ENCODE measurements at places on chromosomes 4 and X.

GRCh38 chrX:13397878-13398818, 78.3 kb upstream of the ATXN3L start:
- no peak for DNase-seq

GRCh38 chrX:112889400-112889799, 48.8 kb upstream of the AMOT start:
- no peak for DNase-seq

DNA sequence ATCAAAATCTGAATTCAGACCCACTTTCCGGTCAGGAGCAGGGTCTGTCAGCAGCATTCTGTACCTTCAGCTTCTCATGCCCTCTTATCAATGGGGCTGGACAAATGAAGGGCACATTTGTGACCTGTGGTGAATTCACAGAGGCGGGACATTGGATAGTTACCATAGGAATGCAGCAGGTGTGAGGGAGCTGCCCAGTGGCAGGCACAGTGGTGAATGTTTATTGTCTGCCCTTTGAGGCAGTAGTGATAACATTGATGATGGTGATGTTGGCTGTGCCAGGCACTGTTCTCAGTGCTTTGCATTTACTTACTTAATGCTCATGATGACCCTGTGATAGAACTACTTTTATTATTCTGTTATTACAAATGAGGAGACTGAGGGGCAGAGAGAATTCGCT, 101.2 kb upstream of the KIT start:
- no peak for DNase-seq

- no peak for DNase-seq
Observed at GRCh38 chr4:153083447-153083947, 120.7 kb upstream of the TRIM2 start.

DNA sequence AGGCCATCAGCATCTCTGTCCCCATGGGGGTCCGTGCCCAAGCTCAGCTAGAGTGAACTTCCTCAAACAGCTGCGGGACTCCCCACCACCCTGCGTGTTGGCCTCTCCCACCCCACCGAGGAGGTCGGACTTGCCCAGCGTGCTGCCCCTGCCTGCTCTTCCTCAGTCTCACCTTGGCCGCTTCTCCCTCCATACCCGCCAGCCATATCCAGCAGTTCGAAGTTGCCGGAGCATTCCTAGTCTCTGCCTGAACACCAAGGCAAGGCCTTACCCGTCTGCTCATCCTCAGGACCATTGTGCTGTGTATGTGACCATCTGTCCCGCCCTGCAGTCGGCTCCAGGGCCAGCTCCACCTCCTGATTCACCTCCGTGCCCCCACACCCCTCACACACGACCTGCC, 84.5 kb downstream of the WFS1 start:
- no peak for DNase-seq

DNA sequence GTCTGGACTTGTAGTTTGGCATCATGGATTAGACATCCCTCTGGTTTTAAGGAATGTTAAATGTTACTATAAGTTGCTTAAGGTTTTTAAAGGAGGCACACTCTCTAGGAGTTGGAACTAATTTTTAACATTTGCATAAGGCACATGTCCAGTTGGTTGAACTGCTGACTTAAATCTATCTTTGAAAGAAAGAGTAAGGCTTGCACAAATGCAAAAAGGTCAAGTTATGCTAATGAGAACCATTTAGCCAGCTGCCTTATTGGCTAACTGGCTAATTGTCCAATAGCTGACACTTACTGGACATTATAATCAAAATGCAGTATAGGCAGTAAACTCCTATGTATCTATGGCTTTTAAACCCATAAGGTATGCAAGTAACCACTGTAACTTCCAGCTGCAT, 206.1 kb upstream of the TTC29 start:
- no peak for DNase-seq

- no peak for DNase-seq
Observed at GRCh38 chr4:152937336-152938236, 1.5 kb downstream of the FHDC1 start.

DNA sequence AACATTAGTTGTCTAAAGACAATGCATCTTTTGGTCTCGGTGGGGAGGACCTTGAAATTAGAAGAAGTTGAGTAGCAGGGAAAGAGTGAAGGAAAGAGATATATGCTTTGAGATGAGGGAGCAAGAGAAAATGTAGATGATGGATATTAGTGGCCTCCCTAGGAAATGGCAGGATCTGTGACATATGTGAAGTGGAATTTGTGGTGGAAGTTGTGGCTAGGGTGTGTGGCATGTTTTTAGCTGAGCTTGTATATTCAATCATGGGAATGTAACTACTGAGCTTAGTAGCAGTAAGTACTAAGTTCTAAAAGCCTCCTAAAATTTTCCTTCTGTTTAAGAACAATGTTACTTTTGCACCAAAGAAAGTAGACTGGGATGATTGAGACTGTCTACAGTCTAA, 382.8 kb upstream of the CTSO start:
- DNase-seq: no peak

- no peak for DNase-seq
Observed at GRCh38 chr4:102585329-102585728, 84.2 kb downstream of the NFKB1 start.

DNA sequence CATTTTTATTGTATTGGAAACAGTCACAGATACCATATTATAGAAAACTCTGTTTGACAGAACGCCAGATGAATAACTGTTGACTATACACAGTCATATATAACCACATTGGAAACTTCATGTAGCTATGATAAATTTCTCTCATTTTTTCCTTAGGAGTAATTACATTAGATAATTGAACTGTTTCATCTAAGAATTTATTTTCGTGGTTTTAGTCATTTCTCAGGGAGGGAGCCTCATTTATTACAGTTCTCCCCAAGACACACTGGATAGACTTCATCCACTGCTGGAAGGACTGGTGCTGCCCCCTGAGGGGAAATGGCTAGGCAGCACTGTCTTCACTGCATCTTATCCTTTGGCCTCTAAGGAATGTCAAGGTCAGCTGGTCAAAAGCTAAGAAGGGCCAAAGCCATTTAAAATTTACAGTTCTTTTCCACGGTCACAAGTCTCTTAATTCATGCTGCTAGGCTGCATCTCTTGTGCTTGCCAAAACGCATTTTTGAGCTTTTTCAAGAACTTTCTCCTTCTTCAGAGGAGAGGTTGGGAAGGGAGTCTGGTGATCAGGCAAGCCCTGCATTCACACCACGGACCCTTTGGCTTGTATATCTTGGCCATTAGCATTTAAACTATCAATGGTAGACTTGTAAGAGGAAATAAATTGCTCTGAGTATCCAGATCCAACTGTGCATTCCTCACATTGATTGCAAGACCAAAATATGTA, 145.1 kb downstream of the CBR4 start:
- DNase-seq: no peak

DNA sequence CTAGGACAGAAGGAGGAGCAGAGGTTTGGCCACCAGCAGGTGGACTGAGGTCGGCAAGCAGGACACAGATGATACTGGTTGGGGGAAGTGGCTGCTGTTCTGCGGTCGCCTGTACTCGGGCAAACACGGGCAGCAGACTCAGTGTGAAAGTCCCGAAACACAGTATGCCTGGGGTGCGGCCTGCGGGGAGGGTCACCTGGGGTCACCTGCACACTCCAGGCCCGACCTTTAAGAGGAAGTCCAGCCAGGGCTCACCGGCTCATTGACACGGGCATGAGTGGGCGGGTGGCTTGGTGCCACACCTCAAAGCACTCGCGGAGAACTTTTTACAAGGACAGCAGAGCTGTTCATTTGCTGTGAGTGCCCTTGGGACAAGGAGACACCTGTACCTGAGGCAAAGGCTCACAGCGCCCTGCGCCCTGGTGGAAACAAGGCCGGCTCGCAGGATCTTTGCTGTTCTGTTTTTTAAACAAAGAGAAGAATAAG, 71.5 kb upstream of the MXD4 start:
- no peak for DNase-seq

DNA sequence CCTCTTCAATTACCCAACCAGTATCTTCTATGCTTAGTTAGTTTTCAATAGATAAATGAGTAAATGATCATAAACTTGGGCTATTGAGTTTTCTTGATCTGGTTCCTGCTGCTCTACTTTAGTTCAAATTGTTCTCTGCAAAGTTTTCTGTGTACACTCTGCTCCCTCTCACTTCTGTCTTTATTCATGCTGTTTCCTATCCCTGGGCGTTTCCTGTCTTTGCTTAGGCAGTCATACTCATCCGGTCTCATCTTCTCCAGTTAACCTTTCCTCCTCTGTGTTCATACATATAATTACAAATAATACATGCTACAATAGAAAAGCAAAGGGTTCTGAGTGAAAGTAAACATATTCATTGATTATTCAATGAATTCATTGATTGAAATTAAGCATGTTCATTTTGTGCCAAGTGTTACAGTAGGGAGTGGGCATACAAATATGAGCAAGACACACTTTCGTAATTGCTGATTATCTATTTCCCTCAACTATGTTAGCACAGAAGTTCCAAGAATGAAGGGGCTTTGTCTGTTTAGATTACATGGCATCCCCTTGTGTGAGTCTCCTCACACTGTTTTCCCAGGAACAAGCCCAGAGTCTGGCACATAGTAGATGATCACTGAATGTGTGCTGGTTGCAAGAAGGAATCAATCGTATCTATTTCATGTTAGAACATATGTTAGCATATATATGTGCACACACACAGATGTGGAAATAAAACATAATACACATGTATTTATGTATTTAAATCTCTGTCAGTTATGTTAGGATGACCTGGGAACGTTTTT, 1.1 kb downstream of the RAB39B start:
- DNase-seq: no peak

DNA sequence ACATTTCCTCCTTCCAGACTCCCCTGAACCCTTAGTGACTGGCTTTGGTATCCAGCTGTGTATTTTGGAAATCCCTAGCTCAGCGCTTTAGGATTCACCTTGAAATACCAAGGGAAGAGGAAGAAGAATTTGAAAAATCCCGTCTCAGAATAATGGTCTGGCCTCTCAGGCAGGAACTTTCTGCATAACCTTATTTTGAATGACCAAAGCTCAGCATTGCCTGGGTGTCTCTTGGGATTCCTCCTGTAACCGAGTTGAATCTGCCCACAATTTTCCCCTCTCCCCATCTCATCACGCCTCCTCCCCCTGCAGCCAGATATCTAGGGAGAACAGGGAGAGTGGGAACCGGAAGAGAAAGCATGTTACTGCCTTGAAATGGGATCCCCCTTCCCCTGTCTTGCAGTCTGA, 116.2 kb downstream of the SMIM20 start:
- DNase-seq: no peak

DNA sequence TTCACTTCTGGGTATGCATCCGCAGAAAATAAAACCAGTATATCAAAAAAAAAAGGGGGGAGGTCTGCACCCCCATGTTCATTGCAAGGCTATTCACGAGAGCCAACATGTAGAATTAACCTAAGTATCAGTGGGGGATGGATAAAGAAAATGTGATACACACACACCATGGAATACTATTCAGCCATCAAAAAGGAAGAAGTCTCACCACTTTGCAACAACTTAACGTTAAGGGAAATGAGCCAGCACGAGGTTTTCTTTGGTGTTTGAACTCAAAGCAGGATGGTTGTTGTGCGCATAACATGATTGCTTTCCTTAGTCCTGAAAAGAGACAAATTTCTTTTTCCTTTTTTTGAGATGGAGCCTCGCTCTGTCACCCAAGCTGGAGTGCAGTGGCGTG, 222.7 kb downstream of the SHOX start:
- DNase-seq: no peak

DNA sequence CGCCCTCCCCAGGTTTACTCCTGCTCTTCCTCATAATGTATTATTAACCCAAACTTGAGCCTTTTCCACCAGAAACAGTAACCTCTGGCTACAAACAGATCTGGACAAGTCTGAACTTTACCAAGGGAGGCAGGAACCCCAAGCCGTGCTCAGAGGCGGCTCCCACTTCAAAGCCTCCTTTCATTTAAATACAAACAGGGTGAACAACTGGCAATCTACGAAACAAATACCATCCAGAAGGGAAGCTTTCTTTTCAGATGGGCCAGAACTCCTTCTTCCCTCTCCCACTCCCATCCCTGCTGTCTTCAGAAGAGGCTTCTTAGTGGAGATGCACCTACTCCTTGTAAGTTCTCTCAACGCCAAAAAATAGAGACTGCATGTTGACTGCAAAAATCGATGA, 2.1 kb upstream of the GPC4 start:
- no peak for DNase-seq

GRCh38 chr4:109916027-109916409, 3.3 kb downstream of the EGF start:
- no peak for DNase-seq

GRCh38 chrX:35340465-35340864, 397.9 kb downstream of the FAM47B start:
- DNase-seq: no peak

DNA sequence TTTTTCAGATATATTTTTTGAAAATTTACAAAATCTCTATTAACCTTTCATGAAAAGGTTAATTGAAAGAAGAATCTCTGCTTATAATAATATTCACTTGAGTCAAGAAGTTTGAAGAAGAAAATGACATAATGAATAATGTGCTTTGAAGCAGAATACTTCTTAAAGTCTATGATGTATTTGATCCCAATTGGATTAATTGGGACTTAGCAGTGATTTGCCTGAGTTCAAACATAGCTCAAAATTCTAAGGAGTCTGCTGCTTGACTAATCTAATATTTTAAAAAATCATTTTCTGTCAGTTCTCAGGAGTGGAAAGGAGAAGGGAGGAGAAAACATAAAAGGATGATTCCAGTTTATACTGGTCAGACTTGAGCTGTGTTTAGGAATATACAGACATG, 1150.4 kb upstream of the INTU start:
- no peak for DNase-seq

DNA sequence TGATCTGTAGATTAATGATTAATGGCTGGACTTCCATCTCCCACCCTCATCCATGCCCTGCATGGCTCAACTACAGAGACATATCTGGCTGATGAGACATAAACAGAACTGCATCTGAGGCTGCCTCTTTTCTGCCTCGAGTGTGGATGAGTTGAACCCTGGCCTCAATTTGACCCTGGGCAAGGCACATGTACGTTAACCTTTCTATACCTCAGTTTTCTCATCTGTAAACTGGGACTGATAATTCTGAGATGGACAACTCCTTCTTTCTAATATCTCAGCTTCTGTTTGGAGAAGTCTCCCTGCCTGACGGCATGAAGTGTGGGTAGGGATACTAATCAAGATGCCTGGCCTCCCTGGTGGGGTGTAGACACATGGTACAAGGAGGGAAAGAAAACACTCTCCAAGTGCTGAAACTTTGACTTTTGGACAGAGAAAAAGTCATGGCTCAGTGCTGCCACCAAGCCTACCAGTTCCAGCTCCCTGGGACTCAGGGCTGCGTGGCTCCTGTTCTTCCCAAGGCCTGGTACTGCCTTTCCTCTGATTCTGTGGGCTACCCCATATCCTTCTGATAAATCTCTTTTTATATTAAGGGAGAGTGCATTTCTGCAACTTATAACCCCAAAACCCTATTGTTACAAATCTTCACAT, 64.4 kb downstream of the HAUS3 start:
- no peak for DNase-seq

GRCh38 chrX:146887020-146887419, 72.5 kb upstream of the CXorf51A start:
- DNase-seq: no peak

GRCh38 chr4:3822230-3822947, 56.2 kb downstream of the ADRA2C start:
- DNase-seq: no peak
